SK-N-DZ (cell line): ENCODE measurements at places on chromosomes 4 and X.

- DNase-seq = no peak
These were observed 1.0 kb downstream of the ZDHHC9 start for GRCh38 chrX:129842510-129843208.

DNA sequence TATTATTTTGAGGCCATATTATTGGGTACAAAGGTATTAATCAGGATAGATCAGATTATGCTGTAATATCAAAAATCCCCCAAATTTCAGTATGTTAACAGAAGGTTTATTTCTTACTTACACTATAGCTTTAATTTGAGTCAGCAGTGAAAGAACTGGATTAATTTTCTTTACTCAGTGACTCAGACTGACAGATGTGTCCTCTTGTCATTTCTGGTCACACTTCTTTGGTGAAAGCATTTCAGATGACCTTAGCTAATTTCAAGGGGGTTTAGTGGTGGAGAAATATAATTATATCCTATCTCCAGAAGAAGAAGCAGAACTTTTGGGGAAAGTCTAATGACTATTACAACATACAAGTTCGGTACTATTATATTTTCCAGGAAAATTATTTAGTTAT, 12.4 kb downstream of the DDIT4L start:
- DNase-seq = no peak

- no peak for DNase-seq
These were observed 531.1 kb upstream of the SPANXN1 start for GRCh38 chrX:144716187-144716586.

DNA sequence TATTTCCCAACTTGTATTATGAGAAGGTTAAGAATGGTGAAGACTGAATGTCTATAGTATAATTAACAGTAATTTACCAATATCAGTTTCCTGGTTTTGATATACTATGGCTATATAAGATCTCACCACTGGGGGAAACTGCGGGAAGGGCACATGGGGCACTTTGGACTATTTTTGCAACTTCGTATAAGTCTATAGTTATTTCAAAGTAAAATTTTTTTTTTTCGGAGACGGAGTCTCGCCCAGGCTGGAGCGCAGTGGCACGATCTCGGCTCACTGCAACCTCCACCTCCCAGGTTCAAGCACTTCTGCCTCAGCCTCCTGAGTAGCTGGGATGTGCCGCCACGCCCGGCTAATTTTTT, 46.1 kb downstream of the CXorf58 start:
- DNase-seq = no peak

GRCh38 chr4:23135792-23136645, 443.3 kb downstream of the GBA3 start:
- DNase-seq = peak; percentile 48

DNA sequence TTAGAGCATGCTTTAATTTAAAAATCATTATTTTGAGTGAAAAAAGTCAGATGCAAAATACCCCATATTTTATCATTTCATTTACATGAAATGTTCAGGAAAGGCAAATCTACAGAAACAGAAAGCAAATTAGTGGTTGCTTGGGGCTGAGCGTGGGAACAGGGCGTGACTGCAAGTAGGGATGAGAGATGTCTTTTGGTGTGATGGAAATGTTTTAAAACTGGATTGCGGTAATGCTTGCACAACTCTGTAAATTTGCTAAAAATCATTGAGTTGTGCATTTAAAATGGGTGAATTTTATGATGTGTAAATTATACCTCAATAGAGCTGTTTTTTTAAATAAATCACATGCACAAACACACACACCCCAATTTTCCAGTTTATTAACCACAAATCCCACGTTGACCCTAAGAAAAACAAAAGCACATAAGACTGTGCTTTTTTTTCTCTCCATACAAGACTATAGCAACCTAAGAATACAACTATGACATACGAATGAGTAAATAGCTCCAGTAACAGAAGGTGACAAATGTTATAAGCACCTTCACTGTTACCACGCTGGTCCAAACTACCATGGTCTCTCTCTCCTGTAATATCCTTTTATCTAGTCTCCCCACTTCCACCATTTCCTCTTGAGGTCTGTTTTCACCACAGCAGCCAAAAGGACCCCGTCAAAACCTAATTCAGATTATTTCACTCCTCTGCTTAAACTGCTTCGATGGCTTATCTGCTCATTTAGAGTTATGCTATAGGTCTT, 37.2 kb downstream of the FRMD7 start:
- no peak for DNase-seq

GRCh38 chr4:48722509-48723446, 57.3 kb downstream of the FRYL start:
- DNase-seq = no peak

GRCh38 chr4:155060419-155060818, 148.0 kb upstream of the NPY2R start:
- DNase-seq = no peak
